ENCODE measurements at places on chromosomes 2 and 18. TPM values are rescaled to one million over a fixed set of nuclear protein-coding genes. Genes with fewer than 3 reads are reported as not detected.
A peak's percentile ranks its signal among the peaks of the same experiment; 100 is the strongest.

DNA sequence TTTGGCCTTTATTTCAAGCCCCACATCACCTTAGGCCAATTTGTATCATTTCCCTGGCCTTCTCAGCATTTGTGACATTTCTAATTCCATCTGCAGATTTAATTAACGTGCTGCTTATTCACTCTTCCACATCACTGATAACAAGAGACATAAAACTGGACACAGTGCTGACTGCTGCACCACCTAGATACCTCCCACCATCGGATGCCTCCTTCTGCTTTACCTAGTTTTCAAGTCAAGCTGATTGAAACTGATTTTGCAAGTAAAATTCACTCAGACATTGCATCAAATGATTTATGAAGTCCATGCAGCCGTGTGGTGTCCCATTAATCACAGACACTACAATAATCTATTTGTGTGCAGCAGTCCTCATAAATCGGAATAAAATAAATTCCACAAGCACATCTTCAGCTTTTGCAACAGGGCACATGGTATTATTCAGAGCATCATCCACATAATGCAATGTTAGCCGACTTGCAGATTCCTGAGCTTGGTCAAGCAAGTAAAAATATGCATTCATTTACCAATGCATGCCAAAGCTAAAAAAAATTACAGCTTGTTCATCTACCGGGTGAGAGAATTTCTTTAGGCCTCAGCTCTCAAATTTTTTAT lies 15.9 kb upstream of the CRIM1 start:
- no peak for DNase-seq

The ADAM23 gene
- 9.4 TPM for total RNA-seq

The TUBA4A gene
- total RNA-seq: 12.5 TPM

DNA sequence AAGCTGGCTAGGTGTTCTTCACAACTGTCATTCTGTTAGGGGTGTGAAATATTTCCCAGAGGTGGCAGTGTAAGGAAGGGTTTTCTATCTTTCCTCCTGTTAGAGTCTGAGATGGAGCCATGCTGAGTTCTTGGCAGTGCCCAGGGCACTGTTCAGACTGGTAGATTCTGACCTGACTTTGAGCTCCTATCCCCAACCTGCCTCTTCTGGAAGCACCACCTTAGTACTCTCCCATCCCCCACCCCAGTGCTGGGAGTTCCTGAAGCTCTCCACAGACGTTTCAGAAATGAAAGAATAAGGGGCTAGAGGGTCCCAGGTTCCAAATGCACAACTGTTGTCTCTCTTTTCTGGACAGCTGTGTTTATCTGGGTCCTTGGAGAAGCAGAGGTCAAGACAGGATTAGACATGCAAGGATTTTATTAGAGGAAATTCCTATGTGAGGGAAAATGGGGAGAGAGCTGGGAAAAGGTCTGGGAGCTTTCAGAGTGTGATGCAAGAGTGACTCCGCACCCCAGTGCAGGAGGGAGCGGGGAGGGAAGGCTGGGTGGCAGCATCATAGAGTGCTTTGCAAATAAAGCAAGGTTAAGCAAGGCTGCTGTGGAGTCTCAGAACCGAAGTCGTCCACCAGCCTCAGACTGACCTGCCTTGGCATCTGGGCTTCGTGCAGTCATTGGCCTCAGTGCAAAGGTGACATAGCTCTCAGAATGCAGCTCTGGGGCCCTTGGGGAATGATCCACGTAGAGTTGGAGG lies 75.5 kb downstream of the SLC4A3 start:
- no peak for DNase-seq

The RFTN2 gene
- 47.7 TPM for total RNA-seq

The CABLES1 gene
- 18.5 TPM for total RNA-seq

DNA sequence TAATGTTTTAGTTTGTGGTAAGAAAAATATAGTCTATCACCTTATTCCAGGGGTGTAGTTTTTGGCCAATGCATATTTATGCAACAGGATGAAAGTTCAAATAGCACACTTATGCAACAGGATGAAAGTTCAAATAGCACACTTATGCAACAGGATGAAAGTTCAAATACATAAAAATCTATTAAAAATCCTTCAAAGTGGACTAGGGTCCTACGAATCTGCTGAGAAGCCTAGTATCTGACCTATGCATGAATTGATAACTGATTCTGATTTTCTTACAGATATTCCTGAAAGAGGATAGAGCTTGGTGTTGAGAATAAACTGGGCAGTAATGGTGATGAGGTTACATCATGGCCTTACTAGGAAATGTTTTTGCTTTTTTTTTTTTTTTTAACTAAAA lies 2.8 kb downstream of the PECR start:
- no peak for DNase-seq

- no peak for DNase-seq
Measured at GRCh38 chr2:215442401-215442787, 6.5 kb upstream of the FN1 start.

The CCL20 gene
- 0.76 TPM for total RNA-seq

The COBLL1 gene
- 119 TPM for total RNA-seq

The RGPD3 gene
- 0.22 TPM for total RNA-seq

DNA sequence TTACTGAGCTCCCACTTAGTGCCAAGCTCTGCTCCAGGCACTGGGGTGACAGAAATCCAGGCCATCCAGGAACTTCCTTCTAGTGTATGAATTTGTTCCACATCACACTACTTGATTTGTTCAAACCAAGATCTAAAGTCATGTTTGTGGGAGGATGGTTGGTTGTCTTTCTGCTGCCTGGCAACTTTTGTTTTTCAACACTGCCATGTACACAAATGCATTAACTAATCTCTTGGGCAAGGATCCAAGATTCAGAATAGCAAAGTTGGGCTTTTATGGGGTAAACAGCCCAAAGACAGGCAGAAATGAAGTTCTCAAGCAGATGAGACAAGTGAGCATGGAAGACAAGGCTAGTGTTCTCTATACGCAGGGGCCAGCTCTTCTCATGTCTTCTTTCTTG lies 53.4 kb upstream of the PROKR1 start:
- DNase-seq: no peak

The RELCH gene
- total RNA-seq: 39.9 TPM

- peak; percentile 85 for DNase-seq
Measured at GRCh38 chr2:71742953-71743601, 289.7 kb downstream of the DYSF start.

The WBP1 gene
- 68.6 TPM for total RNA-seq

DNA sequence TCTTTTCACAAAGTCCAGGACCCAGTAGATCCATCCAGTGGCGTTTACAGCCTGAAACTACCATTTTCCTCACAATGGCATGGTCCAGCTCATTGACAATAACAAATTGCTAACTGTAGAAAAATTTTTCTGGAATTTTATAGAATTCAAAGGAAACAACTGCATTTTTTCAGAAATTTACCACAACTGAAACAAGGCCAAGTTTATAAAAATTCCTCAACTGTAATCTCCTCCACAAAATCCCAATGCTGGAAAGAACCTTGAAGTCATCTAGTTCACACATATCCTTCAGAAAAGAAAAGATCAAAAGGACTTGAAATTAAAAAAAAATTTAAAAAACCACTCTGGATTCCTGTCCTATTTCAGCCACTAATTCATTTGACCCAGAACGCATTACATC lies 226.0 kb upstream of the CTAGE1 start:
- no peak for DNase-seq

The TUBA3E gene
- total RNA-seq: not detected

GRCh38 chr18:67590571-67591141 lies 74.1 kb upstream of the DSEL start:
- DNase-seq: no peak

The RAB27B gene
- total RNA-seq: 0.62 TPM

DNA sequence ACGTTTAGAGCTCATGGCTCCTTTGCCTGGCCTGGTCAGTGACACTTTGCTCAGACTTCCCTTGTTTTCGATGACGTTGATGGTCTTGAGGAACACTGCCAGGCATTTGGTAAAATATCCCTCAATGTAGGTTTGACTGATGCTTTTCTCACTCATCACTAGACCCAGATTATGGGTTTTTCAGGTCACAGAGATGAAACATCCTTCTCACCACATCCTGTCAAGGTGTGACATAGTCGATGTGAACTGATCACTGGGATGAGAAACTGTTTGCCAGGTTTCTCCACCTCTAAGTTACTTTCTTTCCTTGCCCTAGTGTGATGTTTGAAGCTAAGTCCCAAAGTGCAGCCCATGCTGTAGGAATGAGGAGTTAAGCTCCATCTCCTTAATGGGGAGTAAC lies 81.5 kb downstream of the AFF3 start:
- DNase-seq: no peak

DNA sequence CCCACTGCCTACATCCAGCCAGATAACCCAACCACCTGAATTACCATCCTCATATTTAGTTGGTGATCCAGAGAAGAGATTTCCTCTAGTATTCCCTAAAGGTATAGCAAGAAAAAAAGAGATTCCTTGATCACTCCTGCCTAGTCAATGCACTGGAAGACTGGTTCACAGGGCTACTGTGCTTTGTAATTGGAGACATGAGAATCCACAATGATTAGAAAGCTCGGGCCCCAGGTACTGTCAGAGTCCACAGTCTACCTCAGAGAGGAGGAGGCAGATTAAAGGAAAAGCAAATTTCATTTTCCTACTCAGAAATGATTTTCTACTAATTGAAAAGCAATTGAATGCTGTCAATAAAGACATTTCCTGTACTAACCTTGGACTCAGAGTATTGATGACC lies 22.3 kb downstream of the SULT1C3 start:
- DNase-seq: no peak

The CCBE1 gene
- total RNA-seq: 0.67 TPM

DNA sequence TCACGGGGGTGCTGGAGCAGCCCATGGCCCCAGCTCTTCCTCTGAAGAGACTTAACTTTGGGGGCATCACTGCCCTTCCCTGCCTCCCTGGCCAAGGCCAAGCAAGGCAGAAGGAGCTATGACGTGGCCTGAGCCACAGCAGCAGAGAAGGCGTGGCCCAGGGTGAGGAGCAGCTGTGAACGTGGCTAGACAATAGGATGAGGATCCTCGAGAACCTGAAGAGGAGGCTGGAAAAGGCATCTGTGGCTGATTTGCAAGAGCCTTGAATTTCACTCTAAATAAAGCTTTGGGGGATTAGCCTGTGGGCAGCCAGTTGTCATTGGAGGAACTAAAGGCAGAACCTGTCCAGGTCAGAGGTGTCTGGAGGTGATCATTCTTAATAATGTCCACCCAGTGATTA lies 652.9 kb upstream of the ID2 start:
- DNase-seq: no peak

The TACR1 gene
- 9.7 TPM for total RNA-seq

The EVX2 gene
- total RNA-seq: not detected

- DNase-seq: no peak
Measured at GRCh38 chr18:42765302-42765701, 350.2 kb downstream of the RIT2 start.

GRCh38 chr2:36294316-36294721 lies 61.3 kb upstream of the CRIM1 start:
- no peak for DNase-seq
